Activated naive CD4-positive, alpha-beta T cell treated with anti-CD3 and anti-CD28 coated beads, Interleukin-2, amount 50 U/mL, for 72 hours (primary cell): ENCODE measurements at places on chromosomes 7 and 10. TPM values are rescaled to one million over a fixed set of nuclear protein-coding genes. Genes with fewer than 3 reads are reported as not detected.

Gene ABCC2
- total RNA-seq: 1.2 TPM

- DNase-seq: no peak
Measured at GRCh38 chr10:12787297-12787696, 214.2 kb downstream of the CCDC3 start.

GRCh38 chr10:61751599-61751998 lies 88.9 kb downstream of the CABCOCO1 start:
- no peak for DNase-seq

GRCh38 chr7:7681191-7681935 lies 37.0 kb downstream of the RPA3 start:
- peak; percentile 38 for DNase-seq

- no peak for DNase-seq
Measured at GRCh38 chr7:54859545-54859944, 100.5 kb upstream of the SEC61G start.

DNA sequence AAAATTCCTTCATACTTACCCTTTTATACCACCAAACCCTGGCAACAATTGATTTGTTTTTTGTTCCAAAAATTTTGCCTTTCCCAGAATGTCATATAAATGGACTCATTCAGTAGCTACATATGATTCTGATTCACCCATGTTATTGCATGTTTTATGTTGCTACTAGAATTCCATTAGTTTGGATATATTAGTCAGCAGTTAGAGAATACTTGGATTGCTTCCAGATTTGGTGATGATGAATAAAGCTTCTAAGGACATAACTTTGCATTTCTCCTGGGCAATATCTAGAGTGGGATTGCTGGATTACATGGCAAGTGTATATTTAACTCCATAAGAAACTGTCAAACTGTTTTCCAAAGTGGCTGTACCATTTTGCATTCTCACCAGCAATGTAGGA lies 806.9 kb downstream of the DNAJB9 start:
- DNase-seq: no peak

- no peak for DNase-seq
Measured at GRCh38 chr10:32171204-32171603, 115.0 kb upstream of the KIF5B start.

GRCh38 chr10:5530412-5530806 lies 5.6 kb downstream of the CALML3 start:
- peak; percentile 43 for DNase-seq

Gene IKZF1
- total RNA-seq: 208 TPM

Gene LEP
- total RNA-seq: not detected

GRCh38 chr10:61981460-61981859 lies 80.0 kb downstream of the ARID5B start:
- DNase-seq: no peak

- DNase-seq: no peak
Measured at GRCh38 chr10:93718937-93719725, 16.7 kb upstream of the FRA10AC1 start.

- DNase-seq: no peak
Measured at GRCh38 chr7:85078181-85078580, 108.7 kb downstream of the SEMA3D start.

Gene BAMBI
- not detected for total RNA-seq

Gene MRC1
- total RNA-seq: not detected

Gene ATP6V0A4
- 0.33 TPM for total RNA-seq

DNA sequence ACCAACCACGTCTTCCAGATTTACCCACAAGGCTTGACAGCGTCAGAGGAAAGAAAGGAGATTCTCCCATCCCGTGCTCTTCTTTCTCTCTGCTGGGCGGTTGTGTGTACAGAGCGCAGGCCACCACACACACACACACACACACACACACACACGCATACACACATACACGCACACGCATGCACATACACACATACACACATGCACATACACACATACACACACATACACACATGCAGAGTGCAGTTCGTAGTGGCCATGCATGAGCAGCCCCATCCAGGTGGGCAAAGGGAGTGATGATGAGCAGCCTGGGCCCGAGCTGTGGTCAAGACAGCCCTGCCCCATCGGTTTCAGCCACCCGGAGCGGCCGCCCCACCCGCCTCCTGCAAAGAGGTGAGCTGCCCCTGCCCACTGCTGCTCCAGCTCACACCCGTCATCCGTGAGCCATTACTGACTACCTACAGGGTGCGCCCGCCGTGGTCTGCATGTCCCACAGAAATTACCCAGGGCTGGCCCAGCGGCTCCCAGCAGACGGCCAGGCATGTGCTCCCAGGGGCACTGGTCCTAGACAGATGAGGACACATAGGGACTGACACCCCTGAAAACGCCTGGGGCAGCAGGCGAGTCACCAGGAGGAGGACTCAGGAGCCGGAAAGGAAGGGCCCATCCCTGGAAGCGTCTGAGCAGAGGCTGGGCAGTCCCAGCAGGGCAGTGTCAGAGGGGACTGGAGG lies 69.6 kb downstream of the ASB13 start:
- DNase-seq: no peak

- no peak for DNase-seq
Measured at GRCh38 chr10:116880716-116881482, 31.6 kb downstream of the ENO4 start.

DNA sequence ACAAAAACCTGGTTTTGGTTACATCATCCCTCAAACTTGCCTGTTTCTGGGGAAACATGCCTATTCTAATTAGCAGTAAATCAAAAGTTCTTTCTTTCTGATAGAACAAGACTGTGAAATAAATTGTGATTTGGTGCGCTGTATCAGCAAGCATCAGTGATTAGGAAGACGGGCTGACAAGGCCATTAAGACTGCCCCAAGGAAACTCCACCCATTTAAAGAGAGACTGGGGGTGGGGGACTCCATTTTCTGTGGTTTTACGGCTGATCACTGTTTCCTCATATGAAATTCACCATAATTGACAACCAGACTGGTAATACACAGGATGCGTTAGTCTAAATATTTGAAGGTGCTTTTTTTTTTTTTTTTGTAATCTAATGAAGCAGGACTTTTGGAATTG lies 68.7 kb downstream of the MBL2 start:
- no peak for DNase-seq

- no peak for DNase-seq
Measured at GRCh38 chr7:47815867-47816266, 132.4 kb downstream of the PKD1L1 start.

Gene MMD2
- not detected for total RNA-seq

Gene TMEM196
- not detected for total RNA-seq

Gene KIF20B
- 52.7 TPM for total RNA-seq

- peak; percentile 69 for DNase-seq
Measured at GRCh38 chr10:103197174-103197573, 4.1 kb upstream of the NT5C2 start.

- no peak for DNase-seq
Measured at GRCh38 chr7:7920056-7920455, 48.5 kb upstream of the GLCCI1 start.

Gene TMEM140
- total RNA-seq: 8.3 TPM

Gene DPYSL4
- total RNA-seq: 65.2 TPM

DNA sequence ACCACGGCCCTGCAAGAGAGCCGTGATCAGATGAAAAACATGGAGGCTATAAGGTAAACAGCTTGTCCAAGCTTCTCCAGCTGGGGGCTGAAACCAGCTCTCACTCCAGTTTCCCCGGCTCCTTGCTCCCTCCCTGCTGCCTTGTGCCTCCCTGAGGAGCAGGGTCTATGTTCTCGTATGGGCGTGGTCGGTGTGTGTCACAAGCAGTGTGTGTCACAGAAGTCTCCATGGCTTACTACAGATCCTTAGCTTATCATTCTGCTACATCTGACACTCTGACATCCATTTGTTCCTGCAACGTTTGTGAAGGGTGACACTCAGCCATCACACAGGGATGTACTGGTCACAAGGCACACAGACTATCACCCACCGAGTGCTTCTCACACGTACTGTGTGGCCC lies 54.6 kb downstream of the CSGALNACT2 start:
- DNase-seq: no peak

GRCh38 chr10:69407621-69408301 lies 9.0 kb downstream of the TACR2 start:
- no peak for DNase-seq

GRCh38 chr10:113916053-113916452 lies 61.6 kb downstream of the NHLRC2 start:
- DNase-seq: no peak

DNA sequence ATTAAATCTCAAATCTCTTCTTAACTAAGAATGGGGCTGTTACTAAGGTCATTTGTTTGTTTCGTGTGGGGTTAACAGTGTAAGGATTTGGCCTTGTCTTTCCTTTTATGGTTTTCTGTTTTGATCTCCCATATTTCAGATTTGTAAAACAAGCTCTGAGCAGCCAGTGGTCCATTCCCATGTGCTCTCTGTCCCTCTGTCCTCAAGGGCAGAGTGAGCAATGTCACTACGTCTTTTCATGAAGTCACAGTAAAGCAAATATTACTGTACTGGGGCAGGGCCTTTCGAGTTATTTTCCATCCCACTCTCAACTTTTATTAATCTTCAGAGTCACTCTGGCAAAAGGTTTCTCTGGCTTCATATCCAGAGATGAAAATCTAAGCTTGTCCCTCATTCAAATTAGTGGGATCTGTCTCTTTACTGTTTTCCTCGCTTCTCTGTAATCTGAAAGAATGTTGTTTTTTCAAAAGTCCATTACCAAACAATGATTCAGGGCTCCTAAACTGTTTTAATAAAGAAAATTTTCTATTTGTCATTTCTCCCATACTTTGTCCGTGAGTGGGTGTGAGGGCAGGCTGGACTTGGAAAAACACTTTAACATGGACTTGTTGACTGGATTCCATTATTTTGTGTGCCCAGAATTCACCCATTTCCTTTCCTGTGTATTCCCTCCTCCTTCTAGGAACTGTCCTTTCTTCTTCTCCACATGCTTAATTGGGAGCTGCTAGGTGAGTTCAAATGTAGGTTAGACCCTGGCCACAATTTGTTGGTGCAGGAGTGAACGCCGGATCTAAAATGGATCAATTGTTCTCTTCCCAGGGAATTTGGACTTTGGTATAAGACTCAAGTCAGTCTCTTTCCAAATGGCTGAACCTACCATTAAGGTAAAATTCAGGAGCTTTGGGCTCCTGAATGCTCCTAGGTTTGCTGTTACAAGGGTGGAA lies 42.1 kb upstream of the NAMPT start:
- DNase-seq: no peak

Gene FKBP6
- not detected for total RNA-seq

DNA sequence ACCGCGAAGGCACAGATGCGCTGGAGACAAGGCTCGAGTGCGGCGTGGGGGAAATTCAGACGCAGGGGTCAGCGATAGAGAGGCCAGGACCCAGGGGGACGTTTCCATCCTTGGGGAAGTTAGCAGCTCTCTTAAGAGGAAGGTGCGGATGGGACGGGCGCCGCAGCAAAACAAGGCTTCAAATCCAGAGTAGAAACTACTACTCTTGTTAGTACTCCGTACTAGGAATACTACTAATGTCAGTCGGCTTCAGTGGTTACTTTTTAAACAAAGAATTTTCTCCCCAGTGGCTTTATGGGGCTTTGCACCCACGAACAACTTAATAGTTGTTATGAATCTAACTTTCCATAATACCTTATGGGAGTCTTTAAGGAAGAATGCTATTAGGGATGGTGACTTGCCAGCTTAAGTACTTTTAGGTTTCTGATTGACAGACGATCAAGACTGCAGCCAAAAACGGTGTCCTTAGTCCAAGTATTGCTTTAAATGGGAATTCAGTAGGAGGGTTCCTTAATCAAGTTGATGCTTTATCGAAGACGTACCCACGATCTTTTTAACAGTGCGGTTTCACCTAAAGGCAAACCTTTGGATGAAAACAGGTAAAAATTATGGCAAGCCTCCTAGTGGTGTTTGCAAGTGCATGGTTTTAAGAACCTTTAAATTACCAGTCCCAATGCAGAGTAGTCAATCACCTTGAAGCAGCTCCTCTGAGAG lies 812 bp upstream of the IDE start:
- no peak for DNase-seq

Gene OR6V1
- total RNA-seq: not detected

DNA sequence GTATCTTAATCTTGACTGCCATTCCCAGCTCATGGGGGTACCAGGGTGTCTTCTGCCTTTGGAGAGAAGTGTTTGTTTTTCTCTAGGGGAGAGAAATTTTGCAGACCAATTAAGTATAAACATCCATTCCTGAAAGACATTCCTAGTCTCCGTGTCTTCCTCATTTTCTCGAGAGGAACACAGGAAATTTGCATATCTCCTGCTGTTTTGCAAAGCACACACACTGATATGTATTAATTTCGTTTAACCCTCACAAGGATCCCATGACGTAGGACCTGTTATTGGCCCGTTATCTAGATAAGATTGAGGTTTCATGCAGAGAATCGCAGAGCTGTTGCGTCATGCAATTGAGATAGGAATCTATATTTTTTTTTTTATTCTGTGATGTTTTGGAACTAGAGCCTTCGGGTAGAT lies 944 bp downstream of the RHBDD2 start:
- DNase-seq: no peak

DNA sequence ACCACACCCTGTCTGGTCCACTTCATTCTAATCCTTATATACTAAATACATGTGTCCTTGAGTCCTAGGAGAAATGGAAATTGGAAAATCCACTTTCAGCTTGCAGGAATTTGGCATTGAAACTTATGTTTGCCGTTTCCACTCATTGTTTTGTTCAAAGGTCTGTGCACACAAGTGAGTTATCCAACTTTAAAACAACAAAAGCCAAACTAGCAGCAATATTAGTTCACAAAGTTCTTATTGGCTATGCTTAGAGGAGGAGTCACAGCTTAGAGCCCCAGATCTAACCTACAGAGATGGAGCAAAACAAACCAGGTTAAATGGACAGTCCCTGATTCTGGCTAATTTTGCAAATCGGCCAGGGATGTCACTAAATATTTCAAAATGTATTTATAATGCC lies 44.6 kb upstream of the AFAP1L2 start:
- no peak for DNase-seq

DNA sequence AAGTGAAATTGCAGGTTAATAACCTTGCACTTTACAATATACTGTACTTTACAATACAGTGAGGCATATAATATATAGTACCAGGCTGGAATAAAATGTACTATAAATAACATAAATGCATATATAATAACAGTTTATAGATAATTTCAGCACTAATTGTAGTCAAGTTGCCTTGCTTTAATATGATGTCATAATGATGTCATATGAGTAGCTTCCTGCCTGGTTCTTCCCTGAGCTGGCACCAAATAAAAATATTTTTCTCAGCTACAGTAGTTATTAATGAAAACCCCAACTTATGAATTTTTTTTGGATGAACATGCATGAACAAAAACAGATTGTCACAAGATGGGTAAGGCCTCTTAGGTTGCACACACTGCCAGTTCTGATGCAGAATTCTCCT lies 816.7 kb downstream of the XPNPEP1 start:
- DNase-seq: no peak

- no peak for DNase-seq
Measured at GRCh38 chr7:151631570-151631952, 111.9 kb upstream of the RHEB start.

- DNase-seq: no peak
Measured at GRCh38 chr7:34091321-34091917, 186.1 kb downstream of the BMPER start.

DNA sequence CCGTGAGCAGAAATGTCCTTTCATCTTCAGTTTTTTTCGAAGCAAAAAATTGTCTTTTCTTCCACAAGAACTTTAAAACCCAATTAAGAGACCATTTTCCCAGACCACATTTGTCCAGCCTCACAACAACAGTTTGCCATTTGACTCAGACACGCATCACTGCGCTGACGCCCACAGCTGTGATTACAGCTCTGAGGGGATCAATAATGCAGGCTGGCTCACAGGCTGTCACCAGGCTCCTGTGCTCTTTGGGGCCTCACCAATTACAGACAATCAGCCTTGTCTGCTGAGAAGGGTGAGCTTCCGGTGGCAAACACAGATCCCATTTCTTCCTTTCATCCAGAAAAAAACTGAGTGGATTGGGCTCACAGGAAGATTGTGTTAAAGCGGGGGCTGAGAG lies 33.3 kb downstream of the DDC start:
- no peak for DNase-seq

Gene MEOX2
- not detected for total RNA-seq

Gene HECW1
- not detected for total RNA-seq

Gene SP8
- total RNA-seq: not detected
